DMS79 (cell line): ENCODE measurements at places on chromosomes 13 and 19.

GRCh38 chr19:17855280-17856152 lies 4.2 kb upstream of the RPL18A start:
- peak; percentile 30 for DNase-seq

DNA sequence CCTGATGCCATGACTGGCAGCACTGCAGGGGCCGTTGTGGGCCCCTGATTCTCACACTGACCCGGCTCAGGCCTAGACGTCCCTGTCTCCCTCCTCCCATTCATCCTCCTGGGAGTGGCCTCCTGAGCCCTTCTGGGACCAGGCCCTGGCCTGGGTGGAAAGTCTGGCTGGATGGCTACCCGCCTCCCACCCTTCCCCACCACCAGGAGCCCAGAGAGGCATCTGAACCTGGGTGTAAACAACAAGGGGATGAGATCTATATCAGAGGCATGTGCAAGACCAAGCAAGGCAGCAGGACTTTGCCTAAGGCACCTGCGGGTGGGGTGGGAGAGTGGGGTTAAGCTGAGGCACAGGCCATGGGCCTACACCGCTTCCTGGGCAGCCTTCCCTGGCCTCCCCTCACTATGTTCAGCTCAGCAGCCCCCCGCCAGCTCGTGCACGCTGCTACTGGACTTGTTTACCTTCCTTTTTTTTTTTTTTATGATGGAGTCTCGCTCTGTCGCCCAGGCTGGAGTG lies 22.0 kb upstream of the ASPDH start:
- DNase-seq, result no peak

- DNase-seq, result no peak
Observed at GRCh38 chr19:51347209-51347928, 5.4 kb upstream of the VSIG10L start.

- no peak for DNase-seq
Observed at GRCh38 chr13:39397226-39397895, 205.6 kb downstream of the LHFPL6 start.

GRCh38 chr13:98301721-98302120 lies 124.7 kb upstream of the RNF113B start:
- no peak for DNase-seq

- DNase-seq, result no peak
Observed at GRCh38 chr19:43367822-43368221, 14.3 kb downstream of the CD177 start.
